ENCODE measurements at places on chromosomes 13 and 19. TPM values are rescaled to one million over a fixed set of nuclear protein-coding genes. Genes with fewer than 3 reads are reported as not detected.

DNA sequence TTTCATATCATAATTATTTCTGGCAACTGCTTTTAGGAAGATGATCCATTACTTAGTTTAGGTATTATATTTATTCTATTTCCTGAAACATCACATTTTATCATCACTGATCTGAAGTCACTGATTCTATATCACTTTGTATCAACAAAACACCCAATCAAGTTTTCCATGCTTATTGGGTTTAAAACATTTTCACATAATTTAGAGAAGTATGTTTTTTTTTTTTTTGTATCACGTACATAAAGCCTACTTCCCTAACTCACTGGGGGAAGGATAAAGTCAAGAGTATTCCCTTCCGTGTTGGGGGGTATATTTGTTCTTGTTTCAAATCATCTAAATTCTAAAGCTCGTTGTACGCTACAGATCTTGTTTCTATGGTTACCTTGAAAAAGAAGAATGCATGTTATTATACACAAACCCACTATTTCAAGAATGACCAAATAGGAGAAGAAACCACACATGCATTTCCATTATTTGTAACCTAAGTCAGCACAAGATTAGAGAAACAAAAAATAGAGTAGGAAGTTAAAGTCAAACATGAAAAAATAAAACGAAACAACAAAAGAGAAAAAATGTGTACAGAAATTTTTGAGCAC, 637.2 kb upstream of the MIR17HG start:
- no peak overlapping the region for H3K27ac ChIP-seq
- no peak overlapping the region for H3K4me3 ChIP-seq
- no peaks in the 10 kb centered on the region for H3K27me3 ChIP-seq
- H3K4me1 ChIP-seq = no peaks in the 10 kb centered on the region

- H3K36me3 ChIP-seq = peaks cover 3% of the 10 kb centered on the region
- H3K27ac ChIP-seq = no peak overlapping the region
- no peak for DNase-seq
These were observed 187.7 kb downstream of the RAP2A start for GRCh38 chr13:97621631-97622030.

The AP3D1 gene
- total RNA-seq = 157 TPM

The ANKRD27 gene
- total RNA-seq = 23.9 TPM

The FAM32A gene
- 68.6 TPM for total RNA-seq

DNA sequence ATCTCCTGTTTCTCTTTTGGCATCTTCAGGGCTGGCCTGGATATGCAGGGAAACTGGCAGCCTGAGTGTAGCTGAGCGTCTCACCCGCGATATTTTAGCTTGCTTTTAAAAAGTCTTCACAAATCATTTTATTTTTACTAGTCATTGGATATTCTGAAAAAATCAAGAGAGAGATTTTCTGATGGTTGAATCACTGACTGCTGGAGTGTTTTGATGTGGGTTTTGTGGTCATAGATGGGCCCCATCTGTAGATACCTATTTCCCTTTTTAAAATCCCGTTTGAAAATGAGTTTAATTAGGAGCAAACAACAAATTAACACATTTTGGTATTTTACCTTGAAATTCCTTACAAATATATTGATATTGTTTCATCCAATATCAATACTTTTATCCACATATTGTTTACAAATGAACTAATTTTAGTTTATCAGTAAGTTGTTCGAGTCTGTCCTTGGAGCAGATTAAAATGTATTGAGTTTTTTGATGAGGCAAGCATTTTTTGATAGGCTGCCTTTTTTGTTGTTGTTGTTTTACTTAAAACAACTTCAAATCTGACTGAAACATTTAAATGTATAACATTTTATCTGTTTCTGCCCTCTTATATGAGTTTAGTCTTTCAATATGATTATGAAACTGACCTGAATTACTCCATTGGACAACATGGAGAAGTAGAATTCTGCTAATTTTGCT, 21.5 kb upstream of the OXGR1 start:
- no peak for DNase-seq
- H3K27ac ChIP-seq = no peak overlapping the region
- no peaks in the 10 kb centered on the region for H3K36me3 ChIP-seq
- no peak overlapping the region for H3K4me3 ChIP-seq
- H3K4me1 ChIP-seq = peaks cover 24% of the 10 kb centered on the region
- H3K27me3 ChIP-seq = peaks cover 11% of the 10 kb centered on the region

- peaks cover 1% of the 10 kb centered on the region for H3K36me3 ChIP-seq
- no peak for DNase-seq
- no peaks in the 10 kb centered on the region for H3K27me3 ChIP-seq
- no peak overlapping the region for H3K27ac ChIP-seq
- H3K4me3 ChIP-seq = no peak overlapping the region
These were observed 10.8 kb downstream of the WASF3 start for GRCh38 chr13:26568132-26568815.

DNA sequence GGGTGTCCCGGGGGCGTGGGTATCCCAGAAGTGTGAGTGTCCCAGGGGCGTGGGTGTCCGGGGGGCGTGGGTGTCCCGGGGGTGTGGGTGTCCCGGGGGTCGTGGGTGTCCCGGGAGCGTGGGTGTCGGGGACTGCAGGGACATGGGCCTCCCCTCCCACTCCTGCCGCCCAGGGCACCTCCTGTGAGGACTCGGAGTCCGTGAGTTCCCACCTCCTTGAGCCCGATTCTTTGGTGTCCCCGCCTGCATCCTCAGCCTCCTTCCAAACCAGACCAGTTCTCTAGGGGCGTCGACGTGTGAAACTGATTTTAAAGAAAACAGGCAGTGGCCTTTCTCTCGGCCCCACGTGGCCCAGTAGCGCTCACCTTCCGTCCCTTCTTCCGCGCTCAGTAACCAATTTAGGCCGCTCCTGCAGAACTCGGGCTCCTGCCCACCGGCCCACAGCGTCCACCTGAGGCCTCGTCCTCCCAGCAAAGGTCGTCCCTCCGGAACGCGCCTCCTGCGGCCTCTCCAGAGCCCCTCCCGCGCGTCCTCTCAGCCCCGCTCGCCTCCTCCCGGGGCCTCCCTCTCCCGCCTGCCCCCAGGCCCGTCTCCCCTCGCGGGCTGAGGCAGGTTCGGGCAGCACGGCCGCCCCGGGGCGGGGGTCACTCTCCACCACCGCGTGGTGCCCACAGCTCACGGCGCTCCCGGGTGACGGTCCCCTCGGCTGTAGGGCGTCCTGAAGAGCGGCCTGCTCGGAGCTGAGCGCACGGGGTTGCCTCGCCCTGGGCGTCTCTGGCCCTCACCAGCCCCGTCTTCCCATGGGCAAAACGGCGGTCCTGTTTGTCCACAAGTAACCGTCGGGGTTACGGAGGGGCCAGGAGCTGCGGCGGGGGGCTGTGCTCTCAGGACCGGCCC, 3.8 kb downstream of the F7 start:
- peak; percentile 93 for DNase-seq
- H3K36me3 ChIP-seq = no peaks in the 10 kb centered on the region
- peak overlapping the region; percentile 46 for H3K4me3 ChIP-seq
- H3K27me3 ChIP-seq = no peaks in the 10 kb centered on the region

- peaks cover 13% of the 10 kb centered on the region for H3K4me1 ChIP-seq
- no peak for DNase-seq
- no peak overlapping the region for H3K27ac ChIP-seq
- no peaks in the 10 kb centered on the region for H3K27me3 ChIP-seq
- H3K4me3 ChIP-seq = no peak overlapping the region
These were observed 188.2 kb upstream of the RFC3 start for GRCh38 chr13:33629605-33630360.

- DNase-seq = peak; percentile 67
- H3K27ac ChIP-seq = no peak overlapping the region
- peaks cover 27% of the 10 kb centered on the region for H3K4me1 ChIP-seq
- peaks cover 8% of the 10 kb centered on the region for H3K36me3 ChIP-seq
- no peak overlapping the region for H3K4me3 ChIP-seq
These were observed 2.3 kb downstream of the A1BG start for GRCh38 chr19:58350871-58351557.

GRCh38 chr13:49546561-49546960, 38.8 kb downstream of the RCBTB1 start:
- no peaks in the 10 kb centered on the region for H3K4me1 ChIP-seq
- H3K27me3 ChIP-seq = no peaks in the 10 kb centered on the region
- H3K4me3 ChIP-seq = no peak overlapping the region
- DNase-seq = no peak
- no peak overlapping the region for H3K27ac ChIP-seq

- peaks cover 6% of the 10 kb centered on the region for H3K36me3 ChIP-seq
- peak overlapping the region; percentile 92 for H3K27ac ChIP-seq
- peaks cover 59% of the 10 kb centered on the region for H3K4me1 ChIP-seq
- H3K27me3 ChIP-seq = no peaks in the 10 kb centered on the region
- peak overlapping the region; percentile 3 for H3K4me3 ChIP-seq
These were observed 49.1 kb downstream of the LMO7 start for GRCh38 chr13:75685239-75685697.

The LRRC25 gene
- not detected for total RNA-seq

The TMIGD2 gene
- total RNA-seq = not detected

GRCh38 chr13:43877766-43878165, 1.8 kb downstream of the CCDC122 start:
- no peak for DNase-seq
- peak overlapping the region; percentile 67 for H3K27ac ChIP-seq
- H3K4me3 ChIP-seq = no peak overlapping the region

The MEDAG gene
- 21.0 TPM for total RNA-seq

- peaks cover 16% of the 10 kb centered on the region for H3K4me1 ChIP-seq
- H3K4me3 ChIP-seq = no peak overlapping the region
- DNase-seq = peak; percentile 32
- H3K27ac ChIP-seq = peak overlapping the region; percentile 73
- no peaks in the 10 kb centered on the region for H3K36me3 ChIP-seq
- H3K27me3 ChIP-seq = no peaks in the 10 kb centered on the region
These were observed 31.0 kb upstream of the ATP11A start for GRCh38 chr13:112658808-112659207.

- DNase-seq = no peak
- no peaks in the 10 kb centered on the region for H3K27me3 ChIP-seq
- no peaks in the 10 kb centered on the region for H3K36me3 ChIP-seq
- peak overlapping the region; percentile 1 for H3K27ac ChIP-seq
These were observed 870.2 kb downstream of the EFNB2 start for GRCh38 chr13:105665284-105665683.

The HPN gene
- not detected for total RNA-seq

The SH2D3A gene
- 0.52 TPM for total RNA-seq

- no peak for DNase-seq
- no peaks in the 10 kb centered on the region for H3K4me1 ChIP-seq
- no peaks in the 10 kb centered on the region for H3K27me3 ChIP-seq
- H3K27ac ChIP-seq = no peak overlapping the region
- no peak overlapping the region for H3K4me3 ChIP-seq
These were observed 27.4 kb upstream of the AKT2 start for GRCh38 chr19:40312533-40312932.

DNA sequence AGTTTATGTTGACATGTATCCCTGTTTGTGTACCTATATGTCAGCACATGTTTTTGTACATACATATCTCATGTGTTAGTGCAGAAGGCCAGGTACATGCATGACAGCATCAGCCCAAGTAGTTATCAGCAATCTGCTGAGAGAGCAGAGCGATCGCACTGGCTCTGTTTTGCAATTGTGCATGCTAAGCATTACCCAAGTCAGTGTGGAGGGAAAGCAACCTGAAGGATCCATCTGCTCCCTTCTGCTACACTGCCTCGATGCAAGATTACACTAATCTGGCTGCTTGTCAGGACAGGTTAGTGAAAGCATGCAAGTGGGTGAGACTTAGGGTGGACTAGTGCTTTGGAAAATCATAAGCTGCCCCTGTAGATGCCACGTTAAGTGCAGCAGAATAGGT, 211.8 kb downstream of the PCCA start:
- no peak overlapping the region for H3K27ac ChIP-seq
- H3K36me3 ChIP-seq = no peaks in the 10 kb centered on the region
- no peak for DNase-seq
- H3K4me1 ChIP-seq = peaks cover 34% of the 10 kb centered on the region
- H3K4me3 ChIP-seq = no peak overlapping the region

The CNMD gene
- total RNA-seq = not detected

The ZSCAN5B gene
- not detected for total RNA-seq

The OR10H5 gene
- not detected for total RNA-seq

The TLE6 gene
- total RNA-seq = 1.1 TPM

The BST2 gene
- not detected for total RNA-seq

The MBNL2 gene
- 65.1 TPM for total RNA-seq

DNA sequence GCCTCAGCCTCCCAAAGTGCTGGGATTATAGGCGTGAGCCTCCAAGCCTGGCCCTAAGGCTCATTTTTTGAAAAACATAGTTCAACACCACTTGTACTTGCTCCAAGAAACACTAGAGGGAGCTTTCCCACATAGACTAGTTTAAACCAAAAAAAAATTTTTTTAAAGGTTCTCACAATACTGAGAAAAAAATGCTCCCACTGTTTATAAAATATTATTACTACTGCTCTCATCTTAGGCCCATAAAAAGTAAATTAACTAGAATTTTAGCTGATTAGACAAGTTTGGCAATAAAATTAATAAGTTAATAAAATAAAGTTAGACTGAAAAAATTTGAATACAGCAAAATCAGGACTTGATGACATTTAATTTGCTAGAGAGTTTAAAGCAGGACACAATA, 109.5 kb downstream of the TBC1D4 start:
- peaks cover 26% of the 10 kb centered on the region for H3K4me1 ChIP-seq
- no peak overlapping the region for H3K4me3 ChIP-seq
- H3K27ac ChIP-seq = no peak overlapping the region
- H3K27me3 ChIP-seq = no peaks in the 10 kb centered on the region
- no peak for DNase-seq

DNA sequence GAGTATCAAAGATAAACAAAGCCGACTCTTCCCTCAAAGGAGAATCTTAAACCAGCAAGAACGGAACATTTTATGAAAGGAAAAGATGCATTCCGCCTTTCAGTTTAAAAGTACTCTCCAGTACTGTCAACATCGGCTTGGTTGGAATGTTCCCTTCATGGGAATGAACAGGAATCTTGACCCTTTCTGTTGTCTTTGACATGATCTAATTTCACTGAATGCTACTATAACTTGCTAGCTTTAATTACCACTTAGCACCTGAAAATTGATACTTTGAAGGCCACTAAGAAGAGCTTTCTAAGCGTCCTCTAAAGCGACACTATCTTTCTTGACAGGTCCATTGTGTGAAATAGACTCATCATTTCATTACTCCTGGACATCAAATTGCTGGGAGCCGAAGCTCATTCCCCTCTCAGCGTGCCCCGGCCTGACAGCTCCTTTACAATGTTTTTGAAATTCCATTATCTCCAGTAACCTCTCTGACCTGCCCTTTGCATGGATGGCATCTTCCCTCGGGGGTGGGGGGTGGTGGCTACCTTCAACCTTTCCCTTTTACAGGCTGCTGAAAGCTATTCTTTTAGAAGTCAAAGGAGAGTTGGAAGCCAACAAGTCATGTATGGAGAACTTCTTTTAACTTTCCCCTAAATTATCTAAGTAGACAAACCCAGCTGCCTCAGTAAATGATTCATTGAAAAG, 67.9 kb downstream of the EFNB2 start:
- peaks cover 22% of the 10 kb centered on the region for H3K4me1 ChIP-seq
- H3K4me3 ChIP-seq = no peak overlapping the region
- no peak overlapping the region for H3K27ac ChIP-seq
- no peaks in the 10 kb centered on the region for H3K27me3 ChIP-seq

Data from chondrocyte (in vitro differentiated cells).